ENCODE measurements at places on chromosomes 12 and 14.

- no peak for DNase-seq
These were observed 50.4 kb downstream of the PSMA6 start for GRCh38 chr14:35342489-35343010.

GRCh38 chr12:119178544-119179334, at the start of gene HSPB8:
TSS of gene HSPB8 (plus strand) at chr12:119178931. CDS start at chr12:119179313, 382 bp downstream.
- DNase-seq: no peak

- no peak for DNase-seq
These were observed 19.9 kb upstream of the CEP170B start for GRCh38 chr14:104845033-104845666.

- no peak for DNase-seq
These were observed 147.9 kb upstream of the E2F7 start for GRCh38 chr12:77213319-77213718.

DNA sequence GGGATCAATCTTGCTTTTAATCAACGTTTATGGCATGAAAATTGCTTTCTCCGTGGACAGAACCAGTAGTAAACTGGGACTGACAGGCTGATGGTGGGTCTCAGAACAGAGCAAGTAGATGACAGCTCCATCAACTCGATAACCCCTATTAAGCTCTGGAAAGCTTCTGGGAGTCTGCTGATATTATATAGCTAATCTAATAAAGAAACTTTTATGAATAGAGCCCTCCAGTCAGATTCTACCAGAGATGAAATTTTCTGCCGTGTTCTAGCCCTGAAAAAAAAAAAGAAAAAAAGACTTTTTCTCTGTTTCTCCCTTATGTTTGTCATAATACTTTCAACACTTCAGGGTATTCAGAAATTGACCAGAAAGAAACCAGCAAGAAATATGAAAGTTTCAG, 171.6 kb downstream of the APAF1 start:
- no peak for DNase-seq

DNA sequence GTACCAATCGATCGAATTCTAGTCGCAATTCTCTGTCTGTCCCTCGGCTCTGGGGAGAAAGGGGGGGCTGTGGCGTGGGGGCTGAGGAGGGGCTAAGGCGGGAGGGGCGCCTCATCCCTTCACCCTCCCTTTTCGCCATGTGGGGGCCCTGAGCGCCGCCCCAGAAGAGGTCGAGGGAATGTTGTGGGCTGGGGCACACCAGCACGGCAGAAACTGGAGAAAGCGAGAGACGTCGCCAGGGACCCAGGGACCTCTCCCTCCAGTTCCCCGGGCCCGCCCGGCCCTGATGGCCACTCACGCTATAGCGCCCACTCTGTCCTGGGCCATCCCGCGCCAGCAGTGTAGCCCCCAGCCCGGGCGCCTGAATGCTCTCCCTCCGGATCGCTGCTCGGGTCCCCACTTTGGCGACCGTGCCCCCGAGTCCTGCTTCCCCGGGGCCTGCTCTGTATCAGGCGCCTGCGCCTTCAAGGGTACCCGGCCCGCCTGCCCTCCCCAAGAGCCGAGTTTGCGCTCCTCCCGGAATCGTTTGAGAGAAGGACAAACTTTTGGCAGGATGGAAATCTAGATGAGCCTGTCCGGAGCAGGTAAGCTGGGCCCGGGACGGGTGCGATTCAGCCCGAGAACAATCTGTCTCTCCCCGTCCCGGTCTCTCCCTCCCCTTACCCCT, 62.6 kb downstream of the SMUG1 start:
- DNase-seq: no peak

GRCh38 chr12:57936513-57936883, 4.9 kb upstream of the ATP23 start:
- DNase-seq: no peak

- no peak for DNase-seq
These were observed 95.0 kb upstream of the TBX5 start for GRCh38 chr12:114500775-114501473.

GRCh38 chr12:58794859-58795258, 125.4 kb downstream of the LRIG3 start:
- DNase-seq: no peak

GRCh38 chr12:124097701-124098100, 124.7 kb downstream of the ZNF664 start:
- DNase-seq: no peak

DNA sequence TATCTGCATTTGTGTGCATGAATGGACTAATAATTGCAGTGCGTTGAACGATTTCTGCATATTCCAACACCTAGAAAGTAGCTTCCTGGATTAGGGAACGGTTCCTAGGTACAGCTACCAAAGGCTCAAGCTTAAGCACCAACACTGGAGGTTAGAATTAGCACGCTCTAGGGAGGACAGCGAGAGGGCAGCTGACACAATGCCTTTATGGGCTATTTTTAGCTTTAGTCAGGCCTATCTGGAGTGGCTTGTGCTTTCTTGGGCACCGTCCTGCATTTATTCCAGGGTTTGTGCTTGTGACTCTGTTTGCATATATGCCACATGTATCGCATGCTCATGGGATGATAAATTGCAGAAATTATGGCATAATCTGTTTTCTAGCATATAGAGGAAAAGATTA, 13.7 kb downstream of the ETV6 start:
- DNase-seq: no peak

- no peak for DNase-seq
These were observed 25.1 kb downstream of the RBMS2 start for GRCh38 chr12:56546680-56547079.

- no peak for DNase-seq
These were observed 104.0 kb downstream of the CALM1 start for GRCh38 chr14:90500665-90501370.

GRCh38 chr14:76782885-76783566, 21.8 kb downstream of the VASH1 start:
- DNase-seq: no peak

DNA sequence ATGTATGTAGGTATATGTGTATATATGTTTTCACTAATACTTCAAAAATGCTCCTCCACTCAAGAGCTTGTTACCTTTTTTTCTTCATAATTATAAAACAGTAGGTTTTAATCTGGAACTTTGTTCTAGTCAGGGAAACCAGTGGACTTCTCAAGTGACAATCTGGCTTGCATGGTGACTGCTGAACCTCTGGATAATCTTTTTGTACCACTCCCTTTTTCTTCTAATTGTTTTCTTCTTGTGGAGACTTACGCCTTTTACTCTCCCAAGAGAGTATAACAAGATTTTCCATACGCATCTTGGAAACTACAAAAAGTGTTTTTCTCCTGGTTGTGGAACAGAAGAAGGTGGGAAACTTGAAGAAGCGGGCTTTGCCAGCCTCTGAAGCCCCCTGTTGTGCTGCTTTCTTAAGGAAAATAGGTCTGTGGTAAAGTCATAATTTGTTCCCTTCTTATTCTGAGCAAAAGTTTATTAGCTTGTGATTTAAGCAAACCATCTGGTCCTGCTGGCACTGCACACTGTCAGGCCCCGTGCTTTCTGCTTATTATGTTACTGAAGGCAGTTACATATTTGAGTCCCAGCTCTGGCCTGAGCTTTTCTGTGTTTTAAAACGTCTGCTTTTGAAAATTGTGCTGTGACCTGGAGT, 291.8 kb downstream of the ERC1 start:
- DNase-seq: no peak

DNA sequence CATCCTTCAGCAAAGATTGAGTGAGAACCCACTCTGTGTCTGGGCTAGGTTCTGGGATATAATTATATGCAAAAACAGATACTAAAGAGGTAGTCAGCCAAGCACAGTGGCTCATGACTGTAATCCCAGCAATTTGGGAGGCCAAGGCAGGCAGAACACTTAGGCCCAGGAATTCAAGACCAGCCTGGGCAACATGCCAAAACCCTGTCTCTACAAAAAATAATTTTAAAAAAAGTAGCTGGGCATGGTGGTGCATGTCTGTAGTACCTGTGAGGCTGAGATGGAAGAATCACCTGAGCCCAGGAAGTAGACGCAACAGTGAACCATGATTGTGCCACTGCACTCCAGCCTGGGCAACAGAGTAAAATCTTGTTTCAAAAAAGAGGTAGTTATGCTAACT, 237.5 kb upstream of the HMGA2 start:
- DNase-seq: no peak

GRCh38 chr12:99042226-99042625, 397.1 kb downstream of the APAF1 start:
- no peak for DNase-seq

DNA sequence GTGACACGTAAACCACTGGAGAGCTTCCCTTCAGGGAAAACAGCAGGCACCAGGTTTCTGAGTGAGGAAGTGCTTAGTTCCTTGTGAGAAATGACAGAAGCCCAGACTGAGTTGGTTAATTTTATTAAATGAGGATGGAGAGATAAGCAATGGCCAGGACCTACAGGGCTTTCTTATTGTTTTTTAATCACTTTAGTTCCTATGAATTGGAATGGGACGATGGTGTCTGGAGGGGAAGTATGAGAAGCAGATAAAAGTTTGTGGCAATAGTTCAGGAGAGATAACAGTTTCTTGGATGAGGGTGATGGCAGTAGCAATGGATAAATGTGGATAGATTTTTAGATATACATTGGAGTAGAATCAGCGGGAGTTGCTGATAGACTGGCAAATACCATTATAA, 86.5 kb upstream of the PTPRR start:
- no peak for DNase-seq

DNA sequence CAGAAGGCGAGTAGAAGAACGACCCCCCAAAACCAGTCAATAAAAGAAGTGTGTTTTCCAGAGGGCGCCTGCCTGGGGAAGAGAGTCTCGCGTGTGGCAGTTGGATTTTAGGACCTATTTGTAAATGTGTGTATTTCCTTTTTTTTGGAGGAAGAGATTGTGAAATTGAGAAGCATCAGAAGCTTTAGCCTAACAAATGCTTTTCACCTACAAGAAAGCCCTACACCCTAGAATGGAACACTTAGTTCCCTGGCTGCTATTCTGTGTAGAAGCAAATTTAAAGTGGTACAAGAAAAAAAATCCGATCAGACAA, 1.3 kb downstream of the RCOR1 start:
- DNase-seq: no peak

GRCh38 chr12:116266168-116266601, 11.3 kb downstream of the MED13L start:
- no peak for DNase-seq

DNA sequence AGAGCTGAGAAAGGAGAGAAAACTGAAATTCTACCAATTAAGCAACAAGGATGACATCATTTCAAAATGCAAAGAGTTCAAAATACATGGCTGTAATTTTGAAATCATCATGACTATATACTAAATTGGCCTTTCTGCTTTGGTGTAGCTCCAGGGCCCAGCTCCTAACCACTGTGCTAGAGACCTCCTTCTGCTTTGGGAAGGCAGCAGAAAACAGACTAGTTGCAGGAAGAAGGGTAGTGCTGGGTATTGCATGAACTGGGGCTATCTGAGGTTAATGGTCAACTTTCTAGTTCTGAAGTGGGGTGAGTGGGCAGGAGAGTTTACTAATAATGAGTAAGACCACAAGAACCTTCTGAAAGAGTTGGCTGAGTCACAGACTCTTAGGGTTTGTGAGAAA, 66.2 kb downstream of the PTGER2 start:
- no peak for DNase-seq

GRCh38 chr14:100529561-100530031, 57.6 kb downstream of the BEGAIN start:
- DNase-seq: no peak

DNA sequence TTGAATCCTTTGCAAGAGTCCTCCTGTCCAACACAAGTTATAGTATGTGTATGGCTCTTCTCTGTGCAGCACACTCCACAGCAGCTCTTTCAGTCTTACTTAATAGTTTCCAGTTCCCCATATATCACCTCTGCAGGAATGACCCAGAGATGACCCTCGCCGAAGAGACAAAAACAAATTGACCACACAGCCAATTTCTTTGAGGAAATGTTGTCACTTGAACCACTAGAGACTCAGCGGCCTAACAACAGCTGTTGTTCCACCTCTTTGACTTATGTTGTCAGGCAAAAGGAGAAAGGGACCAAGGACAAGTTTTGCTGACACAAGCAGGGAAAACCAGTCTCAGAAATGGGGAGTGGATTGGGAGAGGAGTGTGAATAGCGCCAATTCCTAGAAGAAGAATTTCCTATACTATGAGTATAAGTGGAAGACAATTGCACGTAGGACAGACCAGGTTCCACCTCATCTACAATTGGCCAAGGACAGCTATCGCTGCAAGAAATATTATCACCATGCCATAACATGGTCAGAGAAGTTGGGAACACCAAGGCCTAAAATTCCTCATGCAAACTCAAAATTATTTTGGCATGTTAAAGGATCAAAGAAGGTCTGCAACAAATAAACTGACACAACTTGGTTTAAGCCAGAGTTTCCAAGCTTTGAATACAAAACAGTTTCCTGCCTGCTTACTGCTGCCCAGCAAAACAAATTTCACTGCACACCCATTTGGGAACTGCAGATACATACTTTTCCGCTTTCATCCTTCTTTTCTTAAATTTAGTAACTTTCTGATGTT, 41.7 kb upstream of the ITPR2 start:
- no peak for DNase-seq

GRCh38 chr12:14841761-14842160, 1.6 kb downstream of the ART4 start:
- no peak for DNase-seq

DNA sequence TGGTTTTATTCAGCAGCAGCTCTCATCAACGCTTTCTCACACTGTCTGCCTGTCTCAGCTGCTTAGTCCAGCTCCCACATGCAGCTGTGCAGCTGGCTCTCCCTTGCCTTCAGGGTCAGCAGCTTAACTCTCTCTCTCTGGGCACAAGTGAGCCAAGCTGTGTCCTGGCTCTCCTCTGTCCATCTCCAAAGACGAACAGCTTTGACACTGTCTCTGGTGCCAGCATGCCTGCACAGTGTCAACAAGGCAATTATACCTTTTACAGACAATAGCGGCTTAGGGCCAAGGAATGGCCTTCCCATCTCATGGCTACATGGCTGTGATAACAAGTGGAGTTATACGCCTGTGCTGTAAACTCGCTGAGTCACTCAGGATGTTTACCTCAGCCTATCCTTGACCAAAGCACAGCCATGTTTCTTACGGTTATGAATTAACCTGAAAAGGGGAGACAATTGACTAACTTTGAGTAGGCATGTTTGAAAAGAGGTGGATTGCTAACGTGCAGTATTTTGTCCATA, 38.4 kb upstream of the MANSC4 start:
- DNase-seq: no peak

GRCh38 chr12:113914806-113915205, 51.3 kb downstream of the RBM19 start:
- DNase-seq: no peak

- DNase-seq: no peak
These were observed 10.9 kb downstream of the CLIP1 start for GRCh38 chr12:122411537-122411936.

DNA sequence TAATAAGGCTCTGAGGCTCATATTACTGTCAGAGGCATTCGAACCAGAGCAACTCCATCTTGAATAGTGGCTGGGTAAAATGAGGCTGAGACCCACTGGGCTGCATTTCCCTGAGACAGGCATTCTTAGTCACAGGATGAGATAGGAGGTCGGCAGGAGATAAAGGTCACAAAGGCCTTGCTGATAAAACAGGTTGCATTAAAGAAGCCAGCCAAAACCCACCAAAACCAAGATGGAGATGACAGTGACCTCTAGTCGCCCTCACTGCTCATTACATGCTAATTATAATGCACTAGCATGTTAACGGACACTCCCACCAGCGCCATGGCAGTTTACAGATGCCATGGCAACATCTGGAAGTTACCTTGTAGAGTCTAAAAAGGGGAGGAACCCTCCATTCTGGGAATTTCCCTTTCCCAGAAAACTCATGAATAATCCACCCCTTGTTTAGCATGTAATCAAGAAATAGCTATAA, 18.1 kb upstream of the PRICKLE1 start:
- no peak for DNase-seq

- no peak for DNase-seq
These were observed 117.6 kb downstream of the SLC35F4 start for GRCh38 chr14:57748279-57748678.

Data from CD4-positive, alpha-beta T cell treated with Interleukin-6 at 100 ng/mL for 8 hours (primary cell).